ENCODE measurements at places on chromosomes 2 and 18.
A peak's percentile ranks its signal among the peaks of the same experiment; 100 is the strongest.

GRCh38 chr2:60472663-60473289 is 80.7 kb downstream of the BCL11A start:
- no peak for DNase-seq

- DNase-seq, result no peak
Observed at GRCh38 chr2:28430788-28431418, 38.2 kb downstream of the FOSL2 start.

GRCh38 chr2:211737282-211737681 is 801.3 kb downstream of the ERBB4 start:
- DNase-seq, result no peak

DNA sequence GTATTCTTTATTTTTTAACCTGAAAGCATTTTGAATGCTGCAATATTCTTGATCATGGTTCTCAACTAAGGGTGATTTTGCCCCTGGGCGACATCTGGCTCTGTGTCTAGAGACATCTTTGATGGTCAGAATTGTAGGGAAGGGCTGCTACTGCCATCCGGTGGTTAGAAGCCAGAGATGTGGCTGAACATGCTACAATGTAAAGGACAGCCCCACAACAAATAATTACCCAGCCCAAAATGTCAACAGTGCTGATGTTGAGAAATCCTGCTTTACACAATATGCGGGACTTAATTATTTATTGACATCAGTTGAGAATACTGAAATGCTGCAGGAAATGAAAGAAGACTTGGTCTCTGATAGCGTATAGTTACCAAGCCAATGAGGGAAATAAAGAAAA is 37.5 kb upstream of the SERPINB2 start:
- peak; percentile 38 for DNase-seq

GRCh38 chr2:141455877-141456276 is 674.9 kb downstream of the LRP1B start:
- DNase-seq, result no peak
